ENCODE measurements at places on chromosomes 13 and 19.

GRCh38 chr13:71171740-71172139 is 695.3 kb downstream of the DACH1 start:
- DNase-seq, result no peak

DNA sequence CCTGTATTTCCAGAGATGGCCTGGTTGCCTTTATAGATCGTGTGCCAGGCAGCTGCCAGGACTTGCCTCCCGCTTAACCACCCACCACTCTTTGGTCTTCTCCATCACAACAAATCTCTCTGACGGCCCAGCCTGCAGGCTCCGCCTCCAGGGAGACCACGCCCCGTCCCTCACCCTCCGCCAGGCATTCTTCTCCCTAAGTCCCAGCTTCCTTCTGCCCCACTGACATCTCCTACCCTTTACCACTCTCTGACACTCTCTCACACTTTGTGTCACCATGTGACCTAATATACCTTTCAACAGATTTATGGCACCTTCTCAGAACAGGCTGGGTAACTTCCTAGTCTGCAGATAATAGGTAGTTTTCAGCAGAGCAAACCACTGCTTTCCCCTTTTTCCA is 95.1 kb downstream of the CAB39L start:
- DNase-seq, result no peak

- no peak for DNase-seq
These were observed 241.2 kb downstream of the COL4A1 start for GRCh38 chr13:110065780-110066179.

- DNase-seq, result no peak
These were observed 304.1 kb downstream of the ENOX1 start for GRCh38 chr13:43482641-43483040.

DNA sequence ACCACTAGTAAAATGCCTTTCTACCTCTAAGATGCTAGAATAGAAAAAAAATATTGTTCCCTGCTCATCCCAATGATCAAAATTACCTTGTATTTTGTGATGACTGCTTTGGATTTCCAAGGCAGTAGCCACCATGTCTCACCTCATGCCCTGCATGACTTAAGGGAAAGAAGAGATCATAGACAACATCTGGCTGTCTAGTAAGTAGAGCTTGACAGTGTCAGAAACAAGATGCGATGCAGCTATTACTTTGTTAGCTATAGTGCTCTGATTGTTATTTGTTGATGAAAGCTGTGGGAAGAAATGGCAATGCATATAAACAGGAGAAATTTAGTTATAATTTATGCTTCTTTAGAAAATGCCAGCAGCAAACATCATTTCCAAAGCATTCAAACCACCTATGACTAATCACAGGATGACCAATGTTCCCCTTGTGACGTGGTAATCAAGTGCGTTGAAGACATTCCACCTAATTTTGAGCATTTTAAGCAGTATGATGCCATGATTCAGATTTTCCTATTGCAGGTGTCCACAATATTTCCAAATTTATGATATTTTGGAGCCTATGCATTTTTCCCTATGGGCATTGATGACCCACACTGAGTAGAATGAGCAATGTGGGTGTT is 308.3 kb downstream of the KCNRG start:
- DNase-seq, result no peak

DNA sequence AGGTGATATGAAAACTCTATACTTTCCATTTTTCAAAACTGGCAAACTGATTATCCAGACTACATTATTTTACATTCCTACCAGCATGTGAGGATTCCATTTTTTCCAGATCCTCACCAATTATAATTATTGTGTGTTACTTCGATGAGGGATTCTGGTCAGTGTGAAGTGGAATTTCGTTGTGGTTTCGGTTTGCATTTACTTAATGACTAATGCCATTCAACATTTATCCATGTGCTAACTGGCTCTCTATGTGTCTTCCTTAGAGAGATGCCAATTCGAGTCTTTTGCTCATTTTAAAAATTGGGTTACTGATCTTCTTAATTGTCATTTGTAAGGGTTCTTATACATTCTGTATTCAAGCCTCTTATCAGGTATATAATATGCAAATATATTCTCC is 1551.3 kb upstream of the MIR17HG start:
- DNase-seq, result no peak

GRCh38 chr19:19315444-19315843 is 4.9 kb downstream of the SUGP1 start:
- no peak for DNase-seq

GRCh38 chr19:28691683-28692082 is 521.3 kb downstream of the UQCRFS1 start:
- no peak for DNase-seq

- no peak for DNase-seq
These were observed 28.7 kb downstream of the CAPN12 start for GRCh38 chr19:38715555-38715954.
